ELR (cell line): ENCODE measurements at places on chromosomes 16 and 17.

GRCh38 chr17:40279402-40279801, 8.3 kb upstream of the CDC6 start:
- no peak for DNase-seq

- DNase-seq = peak; percentile 42
Observed at GRCh38 chr17:7523033-7523432, 25.8 kb upstream of the TNFSF12 start.

DNA sequence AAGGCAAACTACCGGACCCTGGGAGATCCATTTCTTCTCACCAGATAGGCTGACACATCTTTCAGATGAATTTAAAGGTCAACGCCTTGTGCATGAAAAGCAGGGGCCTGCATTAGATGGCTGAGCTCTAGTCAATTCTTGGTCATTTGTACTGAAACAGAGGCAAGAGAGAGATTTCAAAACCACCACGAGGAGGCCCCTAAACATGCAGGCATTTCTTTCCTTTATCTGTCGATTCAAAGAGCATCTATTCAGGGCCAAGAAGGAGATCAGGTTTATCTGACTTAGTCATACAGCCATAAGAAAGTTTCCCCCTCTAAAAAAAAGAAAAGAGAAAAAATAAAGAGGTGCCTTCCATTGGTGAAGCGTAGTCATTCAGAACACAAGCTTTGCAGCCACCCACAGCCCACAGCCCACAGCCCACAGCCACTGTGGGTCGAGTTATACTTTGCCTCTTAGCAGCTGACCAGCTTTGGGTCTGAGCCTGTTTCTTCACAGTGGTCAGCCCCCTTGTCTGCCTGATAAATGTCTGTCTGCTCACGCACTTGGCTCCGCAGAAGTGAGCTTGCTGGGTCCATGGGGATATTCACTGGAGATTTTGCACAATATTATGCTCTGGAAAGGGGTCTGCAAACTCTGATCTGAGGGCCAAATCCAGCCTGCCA, 207.5 kb downstream of the CDH13 start:
- DNase-seq = no peak

DNA sequence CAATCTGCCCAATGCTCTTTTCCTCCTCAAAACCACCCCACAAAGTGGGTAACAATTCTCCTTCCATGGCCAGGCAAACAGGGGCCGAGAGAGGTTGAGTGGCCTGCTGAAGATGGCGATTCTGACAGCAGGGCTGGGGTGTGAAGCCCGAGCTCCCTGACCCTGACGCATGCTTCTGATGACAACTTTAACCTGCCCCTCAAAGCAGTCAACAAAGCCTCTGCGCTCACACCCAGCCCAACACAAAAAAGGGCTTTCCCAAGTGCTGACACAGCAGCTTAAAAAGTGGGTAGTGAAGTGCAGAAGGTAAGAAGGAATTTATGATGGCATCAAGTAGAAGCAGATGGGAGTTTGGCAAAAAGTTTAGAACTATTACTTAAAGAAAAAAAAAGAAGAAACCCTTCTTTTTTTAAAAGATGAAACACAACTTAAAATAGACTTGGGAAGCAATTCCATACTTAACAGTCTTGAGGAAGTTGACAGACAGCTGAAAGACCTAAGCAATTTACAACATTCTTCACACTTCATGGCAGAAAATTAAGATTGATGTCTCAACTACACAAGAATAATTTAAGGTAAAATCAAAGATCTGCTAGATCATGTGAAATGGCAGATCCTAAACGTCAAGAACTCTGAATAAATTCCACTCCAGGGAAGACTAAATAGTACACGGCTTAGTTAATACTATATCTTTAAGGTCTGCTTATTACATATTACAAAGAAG, 133.9 kb downstream of the PARN start:
- no peak for DNase-seq

- no peak for DNase-seq
Observed at GRCh38 chr16:35797811-35798210, 2338.4 kb downstream of the TP53TG3F start.

GRCh38 chr16:19105891-19106624, 7.7 kb upstream of the ITPRIPL2 start:
- no peak for DNase-seq

DNA sequence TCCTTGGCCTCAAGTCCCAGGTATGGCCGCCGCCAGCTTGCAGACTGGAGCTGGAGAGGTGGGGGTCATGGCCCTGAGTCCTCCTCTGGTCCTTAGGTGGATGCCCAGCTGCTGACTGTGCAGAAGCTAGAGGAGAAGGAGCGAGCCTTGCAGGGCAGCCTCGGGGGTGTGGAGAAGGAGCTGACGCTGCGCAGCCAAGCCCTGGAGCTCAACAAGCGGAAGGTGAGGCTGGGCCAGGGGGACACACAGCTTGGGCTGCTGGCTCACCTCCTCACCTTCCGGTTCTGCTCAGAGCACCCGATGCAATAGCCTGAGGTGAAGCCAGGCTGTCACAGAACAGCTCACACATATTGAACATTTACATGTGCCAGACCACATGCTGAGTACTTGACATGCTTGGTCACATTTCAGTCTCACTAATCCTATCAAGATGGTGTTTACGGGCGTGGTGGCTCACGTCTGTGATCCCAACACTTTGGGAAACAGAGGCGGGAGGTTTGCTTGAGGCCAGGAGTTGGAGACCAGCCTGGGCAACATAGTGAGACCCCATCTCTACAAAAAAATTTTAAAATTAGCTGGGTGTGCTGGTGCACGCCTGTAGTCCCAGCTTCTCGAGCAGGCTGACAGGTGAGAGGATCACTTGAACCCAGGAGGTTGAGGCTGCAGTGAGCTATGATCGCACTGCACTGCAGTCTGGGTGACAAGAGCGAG, 7.4 kb downstream of the RNF40 start:
- DNase-seq = no peak

- no peak for DNase-seq
Observed at GRCh38 chr17:9969301-9969935, 64.3 kb upstream of the RCVRN start.

GRCh38 chr16:24700549-24701392, 28.7 kb upstream of the TNRC6A start:
- DNase-seq = peak; percentile 99

DNA sequence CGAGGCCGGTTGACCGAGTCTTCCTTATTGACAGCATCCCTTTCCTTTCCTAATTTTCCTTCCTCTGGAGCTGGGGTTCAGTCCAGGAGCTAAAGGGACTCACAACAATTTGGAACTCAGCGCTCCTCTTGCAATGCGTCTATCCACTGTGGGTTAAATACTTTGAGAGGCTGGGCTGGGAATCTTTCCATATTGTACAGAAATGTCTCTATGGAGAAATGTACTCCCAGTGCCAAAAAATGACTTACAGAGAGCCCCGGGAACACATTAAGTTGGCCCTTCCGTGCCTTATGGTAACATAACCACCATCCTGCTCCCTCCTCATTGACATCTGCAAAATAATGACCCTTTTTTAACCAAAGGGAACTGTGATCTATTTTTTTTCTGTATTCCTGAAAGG, 192.8 kb downstream of the FTO start:
- no peak for DNase-seq

DNA sequence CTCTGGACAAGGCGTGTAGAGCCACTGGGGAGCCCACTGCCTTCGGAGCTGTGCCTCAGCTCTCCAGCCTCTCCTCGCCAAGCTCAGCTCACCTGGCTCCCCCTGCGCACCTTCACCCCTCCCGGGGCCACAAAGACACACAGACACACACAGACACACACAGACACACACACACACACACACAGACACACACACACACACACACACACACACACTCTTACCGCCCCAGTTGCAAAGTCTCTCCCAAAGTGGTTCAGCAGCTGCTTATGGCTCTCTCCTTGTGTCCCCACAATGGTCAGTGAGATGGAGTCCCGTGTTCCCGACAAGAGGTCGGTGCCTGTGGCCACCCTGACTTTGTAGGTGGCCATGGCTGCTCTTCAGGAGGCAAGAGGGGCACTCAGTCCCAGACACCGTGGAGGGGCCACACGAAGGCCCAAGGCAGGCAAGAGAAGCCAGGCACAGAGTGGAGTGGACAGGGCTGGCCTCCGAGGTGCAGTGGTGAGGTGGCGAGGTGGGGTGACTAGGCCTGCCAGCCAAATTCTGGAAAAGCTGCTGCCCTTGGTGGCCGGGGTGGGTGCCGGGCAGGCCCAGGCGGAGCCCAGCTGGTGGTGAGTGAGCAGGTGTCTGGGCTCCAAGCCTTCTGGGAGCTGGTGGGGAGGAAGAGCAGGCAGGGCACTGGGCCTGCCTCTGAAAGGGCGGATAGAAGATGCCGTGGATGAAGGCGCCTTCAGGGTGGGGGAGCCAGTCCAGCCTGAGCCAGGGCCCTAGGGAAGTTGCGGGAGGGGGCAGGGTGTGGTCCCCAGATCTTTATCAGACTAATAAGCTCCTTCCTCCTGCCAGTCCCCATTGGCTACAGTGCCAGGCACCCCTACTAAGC, at the start of gene ALOX12B:
ALOX12B (minus strand) TSS at position 642 of the 877 bp plus-strand sequence; CDS start at position 368, 274 bp downstream.
- no peak for DNase-seq

- no peak for DNase-seq
Observed at GRCh38 chr16:63244631-63245030, 1208.4 kb upstream of the CDH8 start.

DNA sequence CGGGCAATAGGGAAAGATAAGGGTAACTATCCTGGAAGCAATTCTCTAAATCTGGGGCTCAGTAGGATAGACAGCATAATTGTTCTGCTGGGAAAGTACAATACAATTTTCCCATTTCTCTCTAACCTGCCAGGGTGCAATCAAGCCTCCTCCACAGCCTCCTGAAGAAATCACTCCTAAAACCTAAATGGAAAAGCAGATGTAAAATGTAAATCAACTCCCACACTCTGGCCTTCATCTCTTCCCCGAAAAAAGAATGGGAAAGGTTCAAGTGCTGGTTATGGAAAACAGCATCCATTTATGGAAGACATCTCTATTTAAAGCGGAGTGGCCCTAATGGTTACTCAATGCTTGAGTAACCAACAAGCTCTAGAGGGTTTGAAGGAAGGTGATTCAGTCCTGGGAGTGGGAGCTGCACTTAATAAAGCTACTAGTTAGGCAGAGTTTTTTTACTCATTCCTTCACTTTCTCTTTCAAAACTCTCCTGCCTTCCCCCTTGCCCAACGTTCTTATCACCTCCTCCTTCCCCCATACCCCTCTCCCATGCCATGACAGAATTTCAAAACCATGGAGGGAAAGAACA, 5.1 kb downstream of the MMD start:
- no peak for DNase-seq

DNA sequence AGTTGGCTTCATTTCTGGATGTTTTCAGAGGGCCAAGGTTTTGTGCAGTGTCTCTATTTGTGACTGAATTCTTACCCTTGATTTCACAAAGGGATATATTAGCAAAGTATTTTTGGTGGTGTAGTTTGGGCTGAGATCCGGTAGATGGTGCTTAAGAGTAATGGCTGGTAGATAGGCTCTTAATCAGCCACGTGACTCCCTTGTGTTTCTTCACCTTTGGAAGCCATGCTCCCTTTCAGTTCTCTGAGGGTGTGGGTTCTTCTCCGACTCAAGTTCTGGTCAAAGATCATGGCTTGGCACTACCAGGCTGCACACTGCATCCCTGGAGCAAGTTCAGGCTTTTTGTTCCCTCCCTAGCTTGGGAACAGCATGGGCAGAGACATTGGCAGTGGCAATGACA, 887.3 kb downstream of the CDH8 start:
- DNase-seq = no peak

- DNase-seq = no peak
Observed at GRCh38 chr17:76161619-76162266, 20.7 kb upstream of the FOXJ1 start.

DNA sequence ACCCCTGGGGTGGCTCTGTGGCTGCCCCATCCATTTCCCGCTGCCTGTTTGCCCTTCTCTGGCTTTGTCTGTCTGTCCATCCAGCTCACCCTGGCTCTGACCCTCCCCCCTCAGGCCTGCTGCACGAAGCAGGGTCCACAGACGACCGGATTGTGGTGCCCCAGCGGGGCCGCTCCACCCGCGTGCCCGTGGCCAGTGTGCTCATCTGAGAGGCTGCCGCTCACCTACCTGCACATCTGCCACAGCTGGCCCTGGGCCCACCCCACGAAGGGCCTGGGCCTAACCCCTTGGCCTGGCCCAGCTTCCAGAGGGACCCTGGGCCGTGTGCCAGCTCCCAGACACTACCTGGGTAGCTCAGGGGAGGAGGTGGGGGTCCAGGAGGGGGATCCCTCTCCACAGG, 761 bp upstream of the LAT start:
- DNase-seq = no peak

DNA sequence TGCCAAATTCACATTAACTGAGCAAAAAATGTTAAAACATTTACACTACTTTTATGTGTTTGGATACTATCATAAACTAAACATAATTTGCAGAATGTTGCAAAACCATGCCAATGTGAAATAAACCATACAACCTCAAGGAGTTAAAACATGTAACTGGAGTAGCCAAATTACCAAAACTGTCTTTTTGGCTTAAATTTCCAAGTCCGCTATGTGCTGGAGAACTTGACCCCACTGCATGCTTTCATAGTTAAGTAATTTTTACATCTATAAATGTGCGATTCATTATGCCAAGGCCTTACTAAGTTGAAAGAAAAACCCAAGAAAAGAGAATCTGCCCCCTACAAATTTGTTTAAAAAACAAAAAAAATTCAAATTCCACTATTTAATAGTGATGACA, 28.2 kb downstream of the BRD7 start:
- DNase-seq = no peak

DNA sequence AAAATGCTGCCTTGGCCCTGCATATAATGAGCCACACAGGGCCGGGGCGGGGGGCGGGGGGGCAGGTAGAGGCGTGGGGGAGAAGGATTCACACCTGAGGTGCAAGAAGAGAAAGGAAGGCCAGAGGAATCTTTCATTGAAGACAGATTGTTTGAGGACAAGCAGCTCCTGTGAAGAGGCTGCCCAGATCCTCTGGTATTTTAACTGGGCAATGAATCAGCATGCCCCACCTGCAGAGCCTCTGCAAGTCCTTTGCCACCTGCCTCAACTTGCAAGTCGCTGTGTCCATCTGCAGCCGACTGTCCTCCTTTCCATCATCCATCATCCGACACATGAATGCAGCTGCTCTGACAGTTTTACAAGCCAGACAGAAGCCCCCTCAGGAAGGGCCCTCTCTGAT, 1.2 kb upstream of the SOST start:
- no peak for DNase-seq

- no peak for DNase-seq
Observed at GRCh38 chr16:86955136-86955855, 361.9 kb downstream of the C16orf95 start.
